ENCODE measurements at places on chromosomes 5 and 9.

DNA sequence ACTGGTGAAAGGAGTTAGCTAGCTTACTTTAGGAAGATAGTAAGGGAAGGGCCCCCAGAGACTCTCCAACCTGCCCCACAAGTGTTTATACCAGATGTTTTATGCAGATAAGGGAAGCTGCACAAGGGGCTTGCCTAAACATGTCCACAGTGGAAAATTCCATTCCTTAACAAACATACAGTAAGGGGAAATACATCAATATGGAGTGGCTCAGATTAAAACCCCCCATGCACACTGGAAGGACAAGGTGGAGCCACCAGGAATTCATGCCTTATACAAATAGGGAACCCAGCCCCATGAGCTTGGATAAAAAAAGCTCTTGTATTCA is 106.3 kb upstream of the GPBP1 start:
- no peak for DNase-seq

DNA sequence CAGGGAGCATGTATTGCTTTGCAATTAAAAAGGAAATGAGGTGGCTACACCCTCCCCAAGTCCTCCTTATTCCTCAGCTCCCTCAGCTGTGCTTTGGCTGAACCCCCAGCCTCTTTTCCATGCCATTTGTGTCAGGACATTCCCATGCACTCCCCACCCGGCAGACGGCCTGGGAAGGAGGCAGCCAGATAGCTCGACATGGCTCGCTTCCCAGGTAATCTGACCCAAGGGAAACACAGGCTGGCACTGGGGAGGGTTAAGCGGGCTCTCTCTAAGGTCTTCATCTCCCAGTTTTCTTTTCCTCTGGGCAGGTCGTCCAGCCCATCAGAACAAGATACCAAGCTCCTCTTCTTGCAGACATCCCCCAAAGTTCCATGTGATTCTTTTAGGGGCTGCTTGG is 31.2 kb downstream of the BTNL9 start:
- no peak for DNase-seq

DNA sequence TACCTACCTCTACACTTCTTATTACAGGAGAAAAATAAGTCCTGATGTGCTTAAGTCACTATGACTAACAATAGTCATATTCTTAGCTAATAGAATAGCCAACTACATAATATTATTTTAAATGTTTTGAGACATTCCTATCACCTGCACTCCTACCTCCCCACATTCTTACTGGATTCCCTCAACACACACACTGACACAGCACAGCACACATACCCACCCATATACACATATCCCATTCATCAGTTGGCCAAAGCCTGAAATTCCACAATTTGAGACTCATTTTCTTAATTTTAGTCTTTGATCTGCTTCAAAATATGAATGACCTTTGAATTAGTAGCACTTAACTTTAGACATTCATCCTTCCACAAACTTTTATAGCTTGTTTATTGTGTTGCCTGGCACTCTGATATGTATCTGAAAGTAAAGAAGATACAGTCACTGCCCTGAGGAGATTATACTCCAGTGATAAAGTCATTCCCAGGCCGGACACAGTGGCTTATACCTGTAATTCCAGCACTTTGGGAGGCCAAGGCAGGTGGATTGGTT is 168.3 kb upstream of the RASA1 start:
- no peak for DNase-seq

GRCh38 chr5:111645303-111645838 is 111.6 kb downstream of the NREP start:
- DNase-seq, result no peak

DNA sequence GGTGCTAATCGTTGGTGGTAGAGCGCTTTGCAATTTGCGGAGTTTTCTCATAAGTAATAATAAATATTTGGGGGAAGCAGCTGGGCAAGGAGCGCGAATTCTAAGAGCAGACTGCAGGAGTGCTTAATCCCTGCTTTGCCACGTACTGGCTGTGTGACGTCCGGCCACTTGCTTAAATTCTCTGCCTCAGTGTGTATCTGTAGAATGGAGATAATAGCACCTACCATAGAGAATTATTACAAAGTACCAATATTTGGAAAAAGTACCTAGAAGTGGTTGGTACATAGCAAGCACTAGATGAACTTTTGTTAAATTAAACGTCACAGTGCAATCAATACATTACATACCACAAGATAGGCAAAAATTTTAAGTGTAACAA is 598 bp upstream of the TMED7 start:
- peak; percentile 66 for DNase-seq

- no peak for DNase-seq
These were observed 158.2 kb downstream of the OLFM1 start for GRCh38 chr9:135245482-135246247.

- no peak for DNase-seq
These were observed 36.1 kb downstream of the OLFML2A start for GRCh38 chr9:124813041-124813440.

DNA sequence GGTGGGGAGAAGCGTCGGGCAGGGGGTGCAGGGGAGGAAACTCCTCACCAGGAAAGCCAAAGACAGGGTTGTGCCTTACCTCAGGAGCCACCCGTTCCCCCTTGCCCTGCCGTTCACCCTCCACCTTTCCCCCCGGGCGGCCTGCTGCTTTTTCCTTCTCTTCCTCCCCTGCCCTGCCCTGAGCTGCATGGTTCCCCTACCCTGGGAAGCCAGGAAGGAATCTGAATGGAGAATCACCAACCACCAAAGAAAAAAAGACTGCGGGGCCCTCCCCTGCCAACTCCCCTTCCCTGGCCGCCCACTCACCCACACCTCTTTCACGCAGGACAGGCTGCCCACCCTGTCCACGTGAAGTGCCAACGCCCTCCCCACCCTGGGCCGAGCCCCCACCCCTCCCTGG is 820 bp upstream of the NFX1 start:
- DNase-seq, result peak; percentile 9

DNA sequence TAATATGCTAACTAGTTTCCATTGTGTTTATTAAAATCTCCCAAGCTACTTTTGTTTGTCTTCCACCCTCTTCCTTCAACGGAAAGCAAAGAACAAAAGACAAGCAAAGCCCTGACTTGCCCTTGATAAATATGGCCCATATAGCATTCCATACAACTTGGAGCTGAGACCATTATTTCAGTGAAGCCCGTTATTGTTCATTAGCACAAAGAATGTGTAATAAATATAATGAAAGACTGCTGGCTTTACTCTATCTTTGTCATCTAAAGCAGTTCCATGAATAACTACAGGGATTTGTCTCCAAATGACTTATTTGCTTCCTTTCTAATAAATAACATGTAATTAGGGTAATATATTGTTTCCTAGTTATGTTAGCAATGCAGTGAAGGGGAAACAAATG is 270.7 kb upstream of the TLE4 start:
- no peak for DNase-seq

DNA sequence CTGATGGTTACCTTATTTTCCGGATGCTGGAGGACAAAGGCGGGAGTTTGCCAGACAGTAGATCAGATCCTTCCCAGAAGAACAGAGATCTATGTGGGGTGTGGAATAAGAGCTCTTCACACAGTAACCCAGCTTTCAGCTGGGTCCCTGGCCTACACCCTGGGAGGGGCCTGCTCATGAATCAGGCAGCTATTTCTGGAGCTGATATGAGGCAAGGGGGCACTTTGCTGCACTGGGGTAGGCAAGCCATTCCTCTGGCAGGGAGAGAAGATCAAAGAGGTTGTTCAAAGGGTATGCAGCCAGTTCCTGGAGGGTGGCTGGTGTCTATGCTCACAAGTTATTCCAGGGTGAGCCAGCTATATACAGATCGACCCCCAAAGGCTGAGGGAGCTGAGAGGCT is 48.6 kb downstream of the CYSTM1 start:
- no peak for DNase-seq

DNA sequence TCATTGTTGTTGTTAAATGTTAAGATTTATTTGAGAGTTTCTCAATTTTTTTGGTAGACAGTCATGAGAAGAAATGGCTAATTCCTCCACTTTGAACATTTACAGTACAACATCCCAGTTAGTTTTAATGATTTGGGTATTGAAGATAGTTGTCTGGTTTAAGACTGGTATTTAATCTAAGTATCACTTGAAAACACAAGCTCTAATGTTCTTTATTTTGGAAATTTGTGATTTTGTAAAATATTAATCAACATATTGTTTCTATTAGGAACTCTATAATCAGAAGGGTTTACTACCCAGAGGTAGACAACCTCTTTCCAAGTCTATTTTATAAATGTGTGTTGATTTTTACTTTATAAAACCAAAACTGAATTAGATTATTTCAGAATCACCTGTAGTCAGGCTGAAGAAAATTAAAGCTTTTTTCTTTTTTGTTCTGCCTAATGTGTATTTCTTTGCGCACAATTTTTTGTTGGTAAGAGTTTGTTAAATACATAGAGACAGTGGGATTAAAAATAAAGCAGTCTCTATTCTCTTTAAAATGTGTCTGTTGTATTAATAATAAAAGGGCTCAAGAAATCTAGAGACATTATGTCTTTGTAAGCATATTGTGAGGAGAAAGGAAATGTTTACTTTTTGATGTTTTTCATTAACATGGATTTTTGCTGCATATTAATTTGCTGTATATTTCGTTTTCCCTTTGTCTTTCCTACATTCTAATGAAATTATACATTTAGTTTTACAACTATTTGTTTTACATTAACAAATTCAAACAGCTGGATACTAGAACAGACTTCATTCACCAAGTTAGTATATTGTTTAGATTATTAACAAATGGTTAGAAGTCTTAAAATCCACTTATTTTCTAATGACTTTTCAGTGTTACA is 3.9 kb upstream of the PURA start:
- DNase-seq, result no peak

DNA sequence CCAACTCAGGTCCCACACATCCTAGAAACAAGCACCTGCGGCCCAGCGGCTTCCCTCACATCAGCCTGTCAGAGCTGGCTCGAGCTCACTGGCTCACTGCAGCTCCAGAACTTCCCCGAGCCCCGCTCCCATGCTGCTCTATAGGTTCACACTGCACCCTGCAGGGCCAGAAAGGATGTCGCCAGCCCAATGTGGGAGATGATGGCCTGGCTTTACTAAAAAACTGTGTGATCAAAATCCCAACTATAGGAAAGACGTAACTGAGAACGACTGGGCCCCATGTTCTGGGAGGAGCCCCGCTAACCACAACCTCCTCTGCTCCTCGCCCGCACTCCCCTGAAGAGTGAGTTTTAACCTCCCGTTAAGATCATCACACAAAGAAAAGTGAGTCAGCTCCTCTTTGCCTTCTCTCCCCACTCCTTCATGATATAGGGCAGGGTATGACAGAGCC is 4.6 kb downstream of the SURF4 start:
- no peak for DNase-seq

All from cardiac fibroblast (primary cell).